ENCODE measurements at places on chromosomes 11 and 22.

DNA sequence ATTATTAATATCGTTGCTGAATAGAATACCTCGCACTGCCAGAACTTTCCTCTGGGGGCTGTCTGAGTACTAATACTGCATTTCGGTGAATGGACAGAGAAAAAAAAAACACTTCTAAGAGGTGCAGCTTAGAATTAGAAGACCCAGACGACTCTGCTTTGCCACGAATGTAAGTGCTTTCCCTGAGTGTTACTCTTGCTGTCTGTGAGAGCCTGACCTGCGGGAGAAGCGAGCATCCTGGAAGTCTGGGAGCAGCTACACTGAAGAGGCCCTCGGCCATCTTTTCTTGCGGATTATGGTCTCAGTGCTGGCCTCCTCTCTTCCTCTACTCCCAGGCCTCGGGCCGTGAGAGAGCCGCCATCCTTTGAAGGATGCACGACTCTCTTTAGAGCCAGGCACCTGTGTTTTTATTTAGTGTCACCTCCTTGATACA is 94.9 kb downstream of the SCN3B start:
- DNase-seq: no peak

- peak; percentile 5 for DNase-seq
These were observed 152.4 kb upstream of the ZC3H12C start for GRCh38 chr11:109940816-109941215.

DNA sequence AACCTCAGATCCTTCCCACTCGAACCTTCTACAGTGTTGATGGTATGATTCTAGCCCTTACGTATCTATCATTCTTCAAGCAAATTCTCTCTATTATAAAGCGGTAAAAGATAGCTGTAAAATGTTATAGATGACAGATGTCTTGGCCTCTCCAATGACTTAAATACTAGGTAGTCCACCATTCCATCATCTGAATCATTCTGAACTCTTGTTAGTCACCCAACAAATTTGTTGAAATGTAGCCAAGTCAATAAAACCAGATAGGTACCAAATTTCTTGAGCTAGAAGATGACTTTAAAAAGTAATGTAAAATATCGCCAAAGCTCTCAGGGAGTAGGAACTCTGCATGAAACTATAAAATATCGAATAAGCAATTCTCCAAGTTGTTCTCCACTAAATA is 32.6 kb upstream of the PICALM start:
- DNase-seq: no peak

- no peak for DNase-seq
These were observed 399.4 kb downstream of the NXPE2 start for GRCh38 chr11:115077740-115078139.

DNA sequence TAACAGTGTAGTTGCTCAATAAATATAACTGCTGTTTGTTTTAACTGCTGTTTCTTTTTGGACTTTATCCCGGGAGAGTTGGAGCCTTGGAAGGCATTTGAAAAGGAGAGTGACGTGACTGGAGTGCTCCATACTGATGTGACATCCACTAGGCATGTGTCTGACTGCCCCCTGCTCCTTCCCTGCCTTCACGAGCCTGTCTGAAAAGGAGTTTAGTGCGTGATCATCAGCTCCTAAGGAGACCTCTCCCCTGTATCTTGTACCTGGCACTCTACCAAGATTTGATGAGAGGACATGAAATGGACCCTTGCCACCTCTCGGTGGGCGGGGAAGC is 22.9 kb downstream of the ZBTB16 start:
- DNase-seq: peak; percentile 44

GRCh38 chr11:334264-334994 is 13.8 kb upstream of the IFITM3 start:
- no peak for DNase-seq

DNA sequence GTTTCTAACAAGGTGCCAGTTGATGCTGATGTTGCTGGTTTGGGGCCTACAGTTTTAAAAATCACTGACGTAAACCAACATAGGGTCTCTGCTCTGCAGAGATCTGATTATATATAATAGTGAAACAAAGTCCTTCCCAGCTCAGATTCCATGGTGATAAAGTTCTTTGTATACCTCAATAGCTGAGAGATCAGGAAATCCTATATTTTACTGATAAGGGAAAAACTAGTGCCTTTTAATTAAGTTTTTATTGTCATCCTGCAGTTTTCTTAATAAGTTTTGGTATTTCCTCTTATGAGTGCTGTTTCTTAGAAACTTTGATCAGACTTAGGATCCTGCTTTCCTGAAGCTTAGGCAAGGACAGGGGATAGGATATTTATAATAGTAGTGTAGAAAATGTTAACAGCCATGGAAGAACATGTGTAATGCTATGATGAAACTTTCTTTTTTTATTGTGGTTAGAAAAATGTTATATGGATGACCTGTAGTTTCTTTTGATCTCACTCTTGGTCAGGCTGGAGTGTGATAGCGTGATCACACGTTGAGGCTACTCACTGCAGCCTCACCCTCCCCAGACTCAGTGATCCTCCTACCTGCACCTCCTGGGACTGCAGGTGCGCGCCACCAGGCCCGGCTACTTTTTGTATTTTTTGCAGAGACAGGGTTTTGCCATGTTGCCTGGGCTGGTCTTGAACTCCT is 14.1 kb downstream of the CAPRIN1 start:
- no peak for DNase-seq

DNA sequence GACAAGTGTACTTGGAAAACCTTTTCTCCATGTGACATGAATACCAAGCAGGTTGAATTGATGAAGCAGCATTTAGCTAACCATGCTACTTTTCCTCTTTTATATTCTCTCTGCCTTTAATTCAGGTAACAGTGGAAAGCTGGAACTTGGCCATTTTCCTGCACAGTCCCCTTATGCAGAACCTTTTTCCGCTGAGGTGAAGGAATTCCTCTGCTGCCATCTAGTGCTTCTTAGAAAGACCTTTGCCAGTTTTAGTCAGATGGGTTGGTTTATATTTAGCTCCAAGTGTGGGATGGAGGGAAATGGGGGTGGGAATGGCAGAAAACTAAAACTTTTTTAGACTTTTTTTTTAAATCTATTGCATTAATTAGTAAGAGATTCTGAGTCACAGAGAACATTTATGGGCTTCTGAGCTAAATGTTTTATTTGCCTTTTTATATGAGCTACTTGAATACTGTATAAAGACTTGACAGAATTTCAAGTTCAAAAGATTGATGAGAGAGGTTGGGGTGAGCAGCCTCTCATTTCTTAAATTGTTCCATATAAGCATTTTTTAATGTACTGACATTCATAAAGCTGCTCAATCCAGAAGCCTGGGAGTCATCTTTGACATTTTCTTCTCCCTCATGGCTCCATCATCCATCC is 153.9 kb upstream of the ZC3H12C start:
- DNase-seq: no peak

DNA sequence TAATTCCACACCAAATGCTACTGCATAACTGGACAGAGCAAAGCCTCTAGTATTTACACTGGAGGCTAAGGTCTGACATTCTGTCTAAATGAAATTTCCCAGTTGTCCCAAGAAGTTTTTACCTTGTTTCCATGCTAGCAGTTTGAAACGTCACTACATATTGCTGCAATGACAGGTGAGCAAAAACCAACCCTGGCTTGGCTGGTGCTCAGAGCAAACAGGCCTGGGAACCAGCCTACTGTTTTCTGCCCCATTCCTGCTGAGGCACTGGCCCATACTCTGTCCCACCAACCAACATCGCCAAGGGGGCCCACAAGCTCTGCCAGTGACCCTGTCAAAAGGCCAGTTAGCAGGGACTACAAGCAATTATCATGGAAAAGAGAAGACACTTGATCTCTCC is 131.1 kb downstream of the MPPED2 start:
- no peak for DNase-seq

GRCh38 chr22:35552196-35552842 is 11.7 kb downstream of the RASD2 start:
- peak; percentile 33 for DNase-seq

DNA sequence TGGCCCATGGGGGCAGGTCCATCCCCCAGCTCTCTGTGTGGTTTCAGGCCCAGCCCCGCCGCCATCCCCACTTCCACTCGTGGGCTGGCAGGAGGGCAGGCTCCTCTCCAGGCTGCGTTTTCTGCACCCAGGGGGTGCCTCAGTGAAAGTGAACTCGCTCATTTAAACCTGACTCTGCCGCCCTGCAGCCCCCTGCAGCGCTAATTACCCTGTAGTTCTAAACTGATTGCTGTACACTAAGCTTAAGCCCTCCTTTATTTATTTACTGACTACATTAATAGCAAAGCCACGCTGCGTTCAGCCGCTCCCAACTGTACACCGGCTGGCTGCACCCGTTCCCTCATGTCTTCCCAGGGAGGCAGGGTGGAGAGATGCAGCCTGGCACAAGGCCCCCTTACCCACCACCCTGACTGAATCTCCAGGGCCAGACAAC is 36.6 kb upstream of the NNMT start:
- no peak for DNase-seq

- no peak for DNase-seq
These were observed 95.4 kb upstream of the TIMP3 start for GRCh38 chr22:32706149-32706548.

DNA sequence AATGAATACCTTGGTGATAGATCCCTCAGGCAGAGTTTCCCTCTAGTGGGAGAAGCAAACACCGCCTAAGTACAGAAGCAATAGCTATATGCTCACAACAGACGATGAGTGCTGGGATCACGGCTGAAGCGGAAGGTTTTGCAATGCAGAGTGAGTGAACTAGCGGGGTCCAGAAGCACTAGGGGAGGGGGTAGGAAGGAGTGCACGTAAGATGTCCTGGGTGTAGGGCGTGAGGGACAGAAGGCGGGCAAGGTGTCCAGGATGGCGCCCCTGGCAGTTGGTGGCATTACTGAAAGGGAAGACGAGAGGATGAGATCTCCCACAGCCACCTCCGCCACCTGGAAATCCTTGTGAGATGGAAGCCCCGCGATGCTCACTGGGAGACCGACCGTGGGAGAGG is 81.0 kb downstream of the ETS1 start:
- DNase-seq: no peak

- no peak for DNase-seq
These were observed 811.1 kb upstream of the RAG2 start for GRCh38 chr11:37409124-37409523.

DNA sequence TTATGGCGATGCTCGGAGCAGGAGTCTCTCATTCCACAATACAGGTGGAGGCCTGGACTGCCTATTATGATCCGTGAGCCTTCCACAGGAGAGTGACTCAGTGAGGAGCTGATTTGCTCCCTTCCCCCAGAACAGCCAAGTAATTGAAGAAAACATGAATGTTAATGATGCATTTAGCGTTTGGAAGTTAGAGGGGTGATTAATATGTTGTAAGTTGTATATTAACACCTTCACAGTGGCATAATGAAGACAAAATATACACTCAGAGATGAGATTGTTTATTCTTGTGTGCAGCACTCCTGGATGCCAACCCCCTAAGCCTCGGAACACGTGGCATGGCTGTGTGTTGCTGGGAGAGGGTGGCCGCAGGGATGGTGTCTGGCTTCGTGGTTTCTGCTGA is 98.6 kb downstream of the GRIK4 start:
- no peak for DNase-seq

DNA sequence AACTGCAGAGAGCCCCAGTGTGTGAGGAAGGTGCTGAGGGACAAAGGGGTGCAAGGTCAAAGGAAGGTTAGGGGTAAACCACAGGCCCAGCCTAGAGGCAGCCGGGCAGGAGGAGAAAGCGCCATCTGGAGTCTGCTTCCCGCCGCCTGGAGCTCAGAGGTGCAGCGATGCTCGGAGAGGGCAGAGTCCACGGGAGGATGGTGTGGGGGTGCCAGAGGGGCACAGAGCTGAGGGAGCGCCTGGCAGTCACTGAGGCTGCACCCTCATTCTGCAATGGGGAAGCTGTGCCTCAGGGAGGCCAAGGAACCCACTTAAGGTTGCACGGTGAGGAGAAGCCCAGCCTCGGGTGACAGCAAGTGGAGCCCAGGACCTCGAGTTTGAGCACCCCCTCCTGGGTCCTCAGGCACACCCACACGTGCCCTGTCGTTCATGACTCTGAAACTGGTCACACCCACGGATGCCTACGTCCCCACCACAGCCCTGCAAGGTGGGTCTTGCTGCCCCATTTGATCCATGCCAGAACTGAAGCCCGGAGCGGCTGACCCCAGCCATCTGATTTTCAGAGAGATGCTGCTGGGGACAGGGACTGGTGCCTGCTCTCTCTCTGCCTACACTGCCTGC is 1.6 kb downstream of the IL2RB start:
- DNase-seq: no peak

DNA sequence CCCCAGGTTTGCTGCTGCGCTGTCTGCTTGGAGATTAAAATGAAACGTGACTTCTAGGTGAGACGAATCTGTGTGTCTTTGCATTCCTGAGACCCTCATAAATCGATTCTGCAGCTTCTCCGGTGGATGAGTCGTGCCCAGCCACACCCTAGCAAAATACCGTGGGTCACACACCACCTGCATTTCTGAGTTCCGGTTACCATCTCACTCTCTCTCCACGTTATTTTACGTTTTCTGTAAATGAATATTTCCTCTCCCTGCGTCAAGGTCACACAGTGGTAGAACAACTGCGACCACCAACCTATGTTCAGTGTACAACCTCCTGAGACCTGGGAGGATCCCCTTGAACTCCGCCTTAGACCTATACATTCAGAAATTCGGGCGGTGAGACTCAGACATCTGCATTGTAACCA is 1.1 kb downstream of the YWHAH start:
- peak; percentile 39 for DNase-seq

- no peak for DNase-seq
These were observed 5.1 kb downstream of the SSTR3 start for GRCh38 chr22:37206841-37207821.

DNA sequence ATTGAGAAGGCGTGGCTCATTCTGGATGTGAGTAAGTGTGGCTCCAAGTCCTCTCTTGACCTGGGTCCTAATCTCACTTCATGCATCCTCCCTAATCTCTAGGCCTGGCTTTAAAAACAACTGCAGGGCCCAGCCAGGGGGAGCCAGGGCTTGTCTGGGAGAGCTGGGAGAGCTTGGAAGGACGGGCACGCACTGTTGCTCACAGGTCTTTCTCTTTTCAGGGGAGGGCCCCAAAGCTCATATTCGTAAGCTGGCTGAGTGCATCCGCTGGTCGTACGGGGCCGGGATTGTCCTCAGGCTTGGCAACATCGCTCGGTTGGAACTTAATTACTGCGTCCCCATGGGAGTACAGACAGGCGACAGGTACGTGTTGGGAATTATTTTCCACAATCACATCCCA is 34.1 kb upstream of the PARVB start:
- DNase-seq: no peak

DNA sequence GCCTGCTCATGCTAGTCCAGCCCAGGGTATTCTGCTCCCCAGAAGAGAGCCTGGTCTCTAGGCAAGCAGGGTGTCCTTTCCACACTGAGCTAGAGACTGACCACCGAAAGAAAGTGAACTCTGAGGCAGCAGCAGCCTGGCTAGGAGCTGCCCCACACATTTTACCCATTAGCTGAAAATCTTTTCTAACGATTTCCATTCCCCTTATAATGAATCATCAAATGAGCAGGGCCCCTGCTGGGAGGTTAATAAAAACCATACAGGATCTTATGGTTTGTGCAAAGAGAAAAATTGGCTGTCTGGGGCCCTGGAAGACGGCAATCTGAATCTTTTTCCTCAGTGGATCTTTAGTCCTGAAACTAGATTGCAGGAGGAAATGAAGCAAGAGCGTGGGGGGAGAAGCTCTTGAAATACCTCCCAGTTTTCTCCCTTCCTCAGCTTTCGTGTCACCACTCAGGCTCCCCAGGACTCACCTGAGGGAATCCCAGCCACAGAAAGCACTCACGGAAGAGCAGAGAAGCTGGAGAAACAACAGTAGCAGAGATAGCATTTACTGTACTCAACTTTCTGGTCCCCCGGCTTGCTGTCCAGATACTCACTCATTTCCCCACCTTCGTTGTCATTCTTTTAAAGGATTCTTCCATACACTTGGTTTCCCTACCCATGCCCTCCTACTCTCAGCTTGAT is 74.7 kb upstream of the CD44 start:
- DNase-seq: no peak

- no peak for DNase-seq
These were observed 123.9 kb downstream of the VPREB1 start for GRCh38 chr22:22368516-22368915.

All from hematopoietic multipotent progenitor cell treated with erythropoietin and hydrocortisone succinate and interleukin-3 and kit ligand, for 17 days (in vitro differentiated cells).